Activated CD4-positive, alpha-beta T cell treated with anti-CD3 and anti-CD28 coated beads for 36 hours (primary cell): ENCODE measurements at places on chromosomes 13 and 19. TPM values are rescaled to one million over a fixed set of nuclear protein-coding genes. Genes with fewer than 3 reads are reported as not detected.

DNA sequence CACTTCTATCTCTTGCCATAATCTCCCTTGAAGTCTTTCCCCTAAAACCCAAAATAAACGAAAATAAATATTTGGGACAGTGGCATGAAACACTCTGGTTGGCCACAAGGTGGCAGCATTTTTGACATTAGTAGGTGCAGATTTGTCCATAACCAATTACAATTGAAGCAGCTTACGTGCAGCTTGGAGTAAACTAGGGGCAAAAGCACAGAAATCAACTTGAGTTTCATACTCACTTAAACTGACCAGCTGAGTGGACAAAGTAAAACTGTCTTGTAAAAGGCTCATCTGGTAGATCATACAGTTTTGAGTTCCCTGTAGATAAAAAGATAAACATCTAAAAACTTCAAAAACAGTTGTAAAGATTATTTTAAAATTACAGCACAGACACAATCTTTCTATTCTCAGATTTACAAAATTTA, 18.8 kb downstream of the PDCD5 start:
- no peak overlapping the region for H3K27ac ChIP-seq
- H3K4me1 ChIP-seq = peaks cover 7% of the 10 kb centered on the region
- DNase-seq = peak; percentile 62
- H3K36me3 ChIP-seq = peaks cover 40% of the 10 kb centered on the region
- no peaks in the 10 kb centered on the region for H3K27me3 ChIP-seq

DNA sequence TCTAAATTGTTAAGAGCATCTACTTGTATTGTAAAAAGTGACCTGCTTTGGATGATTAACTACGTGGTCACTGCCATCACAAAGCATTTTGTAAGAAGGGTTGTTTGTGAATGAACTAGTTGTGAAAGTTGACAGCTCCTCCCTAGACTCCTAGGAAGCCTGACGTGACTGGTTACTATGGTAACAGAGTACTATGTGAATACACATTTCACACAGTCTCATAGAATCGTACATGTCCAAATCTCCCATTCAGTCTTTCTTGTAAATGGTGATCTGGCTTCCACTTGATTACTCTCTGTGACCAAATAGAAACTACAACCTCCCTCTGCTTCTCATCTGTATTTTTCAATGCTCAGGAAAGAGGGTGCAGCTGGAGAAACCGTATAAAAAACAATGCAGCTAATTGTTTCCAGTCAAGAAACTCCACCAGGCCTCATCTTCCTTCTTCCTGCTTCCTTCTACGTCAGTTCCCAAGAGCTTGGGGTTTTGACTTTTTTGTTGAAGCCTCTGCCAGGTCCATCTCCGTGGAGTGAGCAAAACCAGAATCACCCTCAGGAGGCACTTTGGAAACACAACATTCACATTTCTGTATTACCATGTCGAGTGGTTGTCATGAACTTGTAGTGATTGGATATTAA, 83.4 kb downstream of the GPC6 start:
- DNase-seq = no peak
- H3K27me3 ChIP-seq = peaks cover 2% of the 10 kb centered on the region
- H3K27ac ChIP-seq = no peak overlapping the region
- H3K4me1 ChIP-seq = no peaks in the 10 kb centered on the region
- no peaks in the 10 kb centered on the region for H3K36me3 ChIP-seq
- no peak overlapping the region for H3K4me3 ChIP-seq

GRCh38 chr19:55341595-55342531, 2.2 kb downstream of the KMT5C start:
- H3K27me3 ChIP-seq = no peaks in the 10 kb centered on the region
- peak overlapping the region; percentile 86 for H3K4me3 ChIP-seq
- no peak for DNase-seq

- H3K36me3 ChIP-seq = no peaks in the 10 kb centered on the region
- H3K27ac ChIP-seq = no peak overlapping the region
- H3K4me1 ChIP-seq = no peaks in the 10 kb centered on the region
- no peak for DNase-seq
Observed at GRCh38 chr13:111900390-111901131, 166.4 kb upstream of the SOX1 start.

DNA sequence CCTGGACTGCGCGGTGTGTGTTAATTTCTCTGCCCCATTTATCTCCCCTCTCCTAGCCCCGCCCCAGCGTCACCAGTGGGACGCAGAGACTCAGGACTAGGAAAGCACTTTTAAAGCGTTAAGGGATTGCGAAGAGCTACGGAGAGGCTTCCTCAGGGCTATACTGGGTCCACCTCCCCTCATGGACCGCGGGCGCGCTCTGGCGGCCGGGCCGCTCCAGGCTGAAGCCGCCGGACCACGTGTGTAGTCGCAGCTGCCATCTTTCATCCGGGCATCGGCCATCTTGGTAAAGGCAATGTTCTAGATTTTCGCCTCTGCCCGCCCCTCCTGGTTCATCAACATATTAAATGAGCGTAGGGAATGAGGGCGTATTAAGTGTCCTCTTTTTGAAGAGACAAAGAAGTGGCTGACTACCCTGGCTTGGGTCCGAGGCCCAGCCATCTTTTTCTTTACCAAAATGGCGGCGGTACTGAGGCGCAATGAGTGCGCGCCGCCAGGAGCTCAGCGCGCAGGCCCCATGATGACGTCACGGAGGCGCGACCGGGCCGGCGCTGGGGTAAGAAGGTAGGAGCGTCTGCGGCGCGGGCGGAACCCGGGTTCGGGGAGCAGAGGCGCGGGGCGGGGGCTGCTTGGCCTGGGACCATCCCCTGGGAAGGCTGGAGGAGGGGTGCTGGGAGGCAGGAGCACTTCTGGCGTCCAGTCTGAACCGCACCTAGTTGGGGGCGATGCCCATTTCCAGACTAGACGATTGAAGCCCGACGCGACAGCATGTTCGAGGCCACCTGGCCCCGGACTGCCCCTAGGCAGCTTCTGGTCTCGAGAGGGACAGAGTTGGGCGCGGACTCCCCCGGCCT, at the start of gene CCDC124:
Gene CCDC124 (plus strand): TSS at position 531 of the 854 bp plus-strand sequence. CDS start 3,406 bp downstream, outside the sequence.
- H3K4me1 ChIP-seq = peaks cover 18% of the 10 kb centered on the region
- DNase-seq = peak; percentile 96
- H3K36me3 ChIP-seq = peaks cover 11% of the 10 kb centered on the region
- peak within 1 kb of the TSS; percentile 92 for H3K27ac ChIP-seq
- peak within 1 kb of the TSS; percentile 88 for H3K4me3 ChIP-seq

GRCh38 chr19:2208975-2209374, 27.2 kb downstream of the PLEKHJ1 start:
- H3K4me3 ChIP-seq = no peak overlapping the region
- no peaks in the 10 kb centered on the region for H3K4me1 ChIP-seq
- DNase-seq = no peak
- H3K27me3 ChIP-seq = no peaks in the 10 kb centered on the region

DNA sequence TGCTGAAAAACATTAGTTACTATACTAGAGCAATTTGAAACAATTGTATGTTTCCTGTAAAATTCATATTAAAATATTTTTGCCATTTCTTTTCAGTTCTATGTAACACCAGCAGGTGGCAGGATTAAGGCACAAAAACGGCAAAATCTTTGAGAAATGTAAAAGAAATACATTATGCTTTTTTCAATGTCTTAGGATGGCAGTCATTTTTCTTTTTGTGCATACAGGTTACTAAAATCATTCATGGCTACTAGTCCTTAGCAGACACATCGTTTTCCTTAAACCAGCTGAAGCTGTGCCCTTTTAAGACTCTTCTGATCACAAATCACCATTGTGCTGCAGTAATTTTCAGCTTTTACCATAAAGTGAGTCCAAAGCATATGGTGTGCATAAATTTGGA, 800.7 kb upstream of the SLITRK5 start:
- H3K4me1 ChIP-seq = no peaks in the 10 kb centered on the region
- no peak for DNase-seq
- H3K27ac ChIP-seq = no peak overlapping the region

DNA sequence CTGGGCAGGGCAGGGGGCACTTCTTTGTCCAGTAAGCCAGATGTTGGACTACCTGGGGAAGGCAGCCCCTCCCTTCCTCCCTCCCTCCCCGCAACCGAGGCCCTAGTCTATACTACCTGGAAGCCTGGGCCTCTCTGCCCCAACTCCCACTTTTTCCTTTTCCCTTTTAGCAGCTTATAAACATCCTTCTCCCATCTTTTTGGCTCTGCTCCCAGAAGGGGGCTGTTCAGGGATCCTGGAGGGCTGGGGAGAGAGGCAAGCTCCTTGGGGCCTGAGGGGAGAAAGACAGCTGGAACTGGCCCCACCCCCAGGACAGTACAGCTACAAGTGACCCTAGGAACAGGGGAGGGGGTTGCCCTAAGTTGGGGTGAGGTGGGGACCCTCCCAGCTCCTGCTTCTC, 44.9 kb downstream of the LYL1 start:
- H3K4me3 ChIP-seq = no peak overlapping the region
- peaks cover 6% of the 10 kb centered on the region for H3K4me1 ChIP-seq
- H3K36me3 ChIP-seq = no peaks in the 10 kb centered on the region
- no peak for DNase-seq
- H3K27me3 ChIP-seq = peaks cover 14% of the 10 kb centered on the region

GRCh38 chr13:109651854-109652253, 134.5 kb downstream of the IRS2 start:
- H3K36me3 ChIP-seq = no peaks in the 10 kb centered on the region
- H3K4me3 ChIP-seq = no peak overlapping the region
- DNase-seq = no peak
- H3K27me3 ChIP-seq = peaks cover 9% of the 10 kb centered on the region
- no peak overlapping the region for H3K27ac ChIP-seq
- H3K4me1 ChIP-seq = peaks cover 4% of the 10 kb centered on the region

DNA sequence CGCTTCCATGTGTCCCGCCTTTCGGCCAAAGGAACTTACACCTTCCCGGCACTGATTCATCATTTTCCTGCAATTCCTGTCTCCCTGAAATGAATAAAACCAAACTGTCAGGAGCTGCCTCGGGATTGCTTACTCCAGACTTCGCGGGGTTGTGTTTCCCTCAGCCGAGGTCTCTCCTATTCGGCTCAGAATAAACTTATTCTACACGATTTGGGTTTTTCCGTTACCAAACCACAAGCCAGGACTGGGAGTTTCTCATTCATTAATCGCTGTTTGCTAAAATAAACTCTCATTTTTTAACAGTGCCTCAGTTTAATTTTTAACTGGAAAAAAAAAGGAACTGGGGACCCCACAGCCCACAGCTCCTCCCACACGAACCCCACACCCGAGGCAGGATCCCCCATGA, 667 bp downstream of the ZNF878 start:
- peak overlapping the region; percentile 2 for H3K27ac ChIP-seq
- H3K27me3 ChIP-seq = peaks cover 14% of the 10 kb centered on the region
- peak overlapping the region; percentile 66 for H3K4me3 ChIP-seq
- peaks cover 7% of the 10 kb centered on the region for H3K36me3 ChIP-seq
- DNase-seq = peak; percentile 15
- H3K4me1 ChIP-seq = peaks cover 9% of the 10 kb centered on the region

GRCh38 chr13:27359199-27359821, 65.1 kb upstream of the GTF3A start:
- peaks cover 3% of the 10 kb centered on the region for H3K4me1 ChIP-seq
- peak; percentile 84 for DNase-seq
- no peak overlapping the region for H3K27ac ChIP-seq
- H3K36me3 ChIP-seq = no peaks in the 10 kb centered on the region
- H3K4me3 ChIP-seq = no peak overlapping the region
- H3K27me3 ChIP-seq = peaks cover 12% of the 10 kb centered on the region

GRCh38 chr13:94335761-94336526, 143.5 kb downstream of the DCT start:
- no peak overlapping the region for H3K4me3 ChIP-seq
- H3K27me3 ChIP-seq = peaks cover 26% of the 10 kb centered on the region
- peaks cover 4% of the 10 kb centered on the region for H3K4me1 ChIP-seq
- H3K36me3 ChIP-seq = no peaks in the 10 kb centered on the region

DNA sequence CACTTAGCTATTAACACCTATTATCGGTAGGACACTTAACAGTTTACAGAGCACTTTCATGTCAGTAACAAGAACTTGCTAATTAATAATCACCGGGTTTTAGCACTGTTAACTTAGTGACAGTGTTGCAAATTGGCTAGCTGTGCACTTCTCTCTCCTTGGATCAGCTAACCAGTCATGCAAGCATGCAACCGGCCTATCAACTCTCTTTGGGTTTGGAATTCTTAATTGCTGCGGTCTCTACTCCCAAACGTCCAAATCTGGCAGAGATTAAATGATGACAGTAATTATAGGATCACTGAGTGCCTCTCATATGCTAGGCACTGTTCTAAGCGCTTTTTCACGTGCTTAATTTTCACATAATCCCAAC, 1.2 kb downstream of the EPS15L1 start:
- H3K27me3 ChIP-seq = peaks cover 2% of the 10 kb centered on the region
- H3K36me3 ChIP-seq = no peaks in the 10 kb centered on the region
- H3K4me3 ChIP-seq = peak overlapping the region; percentile 85
- no peak for DNase-seq
- no peak overlapping the region for H3K27ac ChIP-seq

- H3K27ac ChIP-seq = no peak overlapping the region
- DNase-seq = no peak
- no peak overlapping the region for H3K4me3 ChIP-seq
- peaks cover 4% of the 10 kb centered on the region for H3K27me3 ChIP-seq
Observed at GRCh38 chr13:59447846-59448620, 715.7 kb downstream of the DIAPH3 start.

DNA sequence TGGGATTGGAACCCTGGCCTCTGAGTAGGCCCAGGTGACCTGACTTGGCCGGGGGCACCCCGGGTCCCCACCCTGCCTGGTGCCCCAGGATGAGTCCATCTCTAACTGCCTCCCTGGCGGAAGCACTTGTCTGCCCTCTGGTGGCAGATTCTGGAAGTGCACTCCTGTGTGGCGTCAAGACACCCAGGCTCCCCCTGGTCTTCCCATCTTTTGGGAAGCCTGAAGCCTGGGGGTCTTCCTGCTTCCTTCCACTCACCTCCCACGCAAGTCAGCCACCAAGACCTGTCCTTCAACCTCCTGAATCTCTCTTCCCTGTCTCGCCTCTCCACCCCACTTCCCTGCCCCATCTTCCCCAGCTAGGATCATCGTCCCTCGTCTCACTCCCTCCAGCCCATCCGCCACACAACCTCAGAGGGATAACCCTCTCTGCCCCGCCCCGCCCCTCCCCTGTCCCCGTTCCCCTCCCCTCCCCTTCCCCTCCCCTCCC, 7.4 kb downstream of the RABAC1 start:
- no peaks in the 10 kb centered on the region for H3K27me3 ChIP-seq
- no peaks in the 10 kb centered on the region for H3K36me3 ChIP-seq
- peak; percentile 94 for DNase-seq
- peak overlapping the region; percentile 7 for H3K27ac ChIP-seq

DNA sequence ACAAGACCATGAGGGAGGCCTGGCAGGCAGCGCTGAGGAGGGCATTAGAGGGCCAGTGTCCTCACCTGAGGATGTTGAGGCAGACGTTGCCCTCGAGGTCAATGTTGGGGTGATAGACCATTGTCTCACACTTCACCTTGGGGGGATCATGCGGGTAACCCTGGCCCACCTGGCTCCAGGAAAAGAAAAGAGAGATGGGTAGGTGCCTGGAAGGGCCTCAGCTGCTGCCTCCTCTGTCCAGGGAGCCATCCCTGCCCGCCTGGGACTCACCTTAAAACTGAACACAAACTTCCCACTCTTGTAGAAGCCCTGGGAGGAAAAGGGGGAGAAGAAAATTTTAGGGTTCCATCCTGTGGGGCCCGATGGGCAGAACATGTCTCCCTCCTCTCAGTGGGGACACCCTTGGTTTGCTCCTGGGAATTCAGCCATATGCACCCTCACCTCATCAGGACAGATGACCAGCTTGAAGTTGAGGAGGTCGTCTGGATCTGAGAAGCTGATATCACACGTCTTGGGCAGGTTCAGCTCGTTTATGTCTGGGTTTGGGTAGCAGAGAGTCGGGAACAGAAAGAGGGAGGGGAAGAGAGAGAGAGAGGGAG, 1.7 kb downstream of the UBE2M start:
- peak overlapping the region; percentile 88 for H3K27ac ChIP-seq
- H3K4me3 ChIP-seq = peak overlapping the region; percentile 92
- H3K4me1 ChIP-seq = peaks cover 58% of the 10 kb centered on the region
- no peaks in the 10 kb centered on the region for H3K27me3 ChIP-seq

Gene ATP4B
- total RNA-seq = not detected

Gene ZNF433
- 1.2 TPM for total RNA-seq

Gene IGFL2
- total RNA-seq = not detected

Gene IGFL3
- not detected for total RNA-seq
